NCI-H1105 (cell line): ENCODE measurements at places on chromosomes 13 and 19.

GRCh38 chr19:8334458-8335342 is 8.4 kb downstream of the KANK3 start:
- peak; percentile 72 for DNase-seq

DNA sequence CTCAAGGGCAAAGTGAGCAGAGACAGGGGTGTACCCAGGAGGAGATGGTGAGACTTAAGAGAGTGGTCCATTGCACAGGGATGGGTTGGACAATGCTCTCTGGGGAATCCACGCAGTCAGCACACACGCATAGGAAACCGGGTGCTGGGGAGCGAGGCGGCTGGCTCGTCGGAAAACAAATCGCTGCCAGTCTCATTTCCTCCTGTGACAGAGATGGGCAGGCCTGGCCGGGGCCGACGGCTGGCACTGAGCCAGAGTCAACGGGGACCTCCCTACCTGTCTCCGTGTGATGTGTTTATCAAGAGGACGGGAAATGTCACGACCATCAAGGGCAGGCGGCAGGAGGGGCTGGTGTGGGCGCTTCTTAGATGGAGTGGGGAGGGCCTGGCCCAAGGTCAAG is 27.3 kb downstream of the PTPRS start:
- DNase-seq, result peak; percentile 57

DNA sequence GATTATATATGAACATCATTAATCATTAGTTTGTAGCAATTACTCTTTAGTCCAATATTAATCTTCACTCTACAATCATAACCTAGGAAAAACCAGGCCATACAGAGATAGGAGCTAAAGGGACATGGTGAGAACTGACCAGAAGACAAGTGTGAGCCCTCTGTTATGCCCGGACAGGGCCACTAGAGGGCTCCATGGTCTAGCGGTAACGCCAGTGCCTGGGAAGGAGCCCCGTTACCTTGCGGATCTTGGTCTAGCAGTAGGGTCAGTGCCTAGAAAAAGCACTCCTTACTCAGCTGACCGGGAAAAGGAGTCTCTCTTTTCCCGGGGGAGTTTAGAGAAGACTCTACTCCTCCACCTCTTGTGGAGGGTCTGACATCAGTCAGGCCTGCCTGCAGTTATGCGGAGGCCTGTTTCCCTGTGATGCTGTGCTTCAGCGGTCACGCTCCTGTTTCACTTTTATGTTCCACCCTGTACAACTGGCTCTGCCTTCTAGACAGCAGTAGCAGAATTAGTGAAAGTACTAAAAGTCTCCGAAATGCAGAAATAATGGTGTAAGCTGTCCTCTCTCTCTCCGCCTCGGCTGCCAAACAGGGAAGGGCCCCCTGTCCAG is 13.8 kb downstream of the OR7D4 start:
- DNase-seq, result peak; percentile 32

DNA sequence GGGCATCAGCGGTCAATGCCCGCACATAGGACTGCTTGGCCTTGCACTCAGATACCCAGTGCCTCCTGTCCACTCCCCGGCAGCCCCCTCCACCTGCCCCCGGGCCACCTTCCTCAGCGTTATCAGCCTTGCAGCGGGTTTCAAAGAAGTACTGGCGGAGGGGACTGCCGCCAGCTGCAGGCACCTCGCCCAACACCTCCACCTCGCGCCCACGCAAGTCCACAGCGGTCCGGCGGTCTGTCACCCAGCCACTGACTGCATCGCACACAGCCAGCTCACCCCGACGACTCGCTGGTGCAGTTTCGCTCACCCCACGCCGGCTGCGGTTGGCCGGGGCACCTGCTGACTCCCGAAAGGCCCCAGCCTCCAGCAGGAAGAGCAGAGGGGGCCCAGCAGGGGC is 3.2 kb downstream of the NTF4 start:
- DNase-seq, result no peak

- no peak for DNase-seq
These were observed 71.2 kb downstream of the SPACA7 start for GRCh38 chr13:112447306-112447705.

DNA sequence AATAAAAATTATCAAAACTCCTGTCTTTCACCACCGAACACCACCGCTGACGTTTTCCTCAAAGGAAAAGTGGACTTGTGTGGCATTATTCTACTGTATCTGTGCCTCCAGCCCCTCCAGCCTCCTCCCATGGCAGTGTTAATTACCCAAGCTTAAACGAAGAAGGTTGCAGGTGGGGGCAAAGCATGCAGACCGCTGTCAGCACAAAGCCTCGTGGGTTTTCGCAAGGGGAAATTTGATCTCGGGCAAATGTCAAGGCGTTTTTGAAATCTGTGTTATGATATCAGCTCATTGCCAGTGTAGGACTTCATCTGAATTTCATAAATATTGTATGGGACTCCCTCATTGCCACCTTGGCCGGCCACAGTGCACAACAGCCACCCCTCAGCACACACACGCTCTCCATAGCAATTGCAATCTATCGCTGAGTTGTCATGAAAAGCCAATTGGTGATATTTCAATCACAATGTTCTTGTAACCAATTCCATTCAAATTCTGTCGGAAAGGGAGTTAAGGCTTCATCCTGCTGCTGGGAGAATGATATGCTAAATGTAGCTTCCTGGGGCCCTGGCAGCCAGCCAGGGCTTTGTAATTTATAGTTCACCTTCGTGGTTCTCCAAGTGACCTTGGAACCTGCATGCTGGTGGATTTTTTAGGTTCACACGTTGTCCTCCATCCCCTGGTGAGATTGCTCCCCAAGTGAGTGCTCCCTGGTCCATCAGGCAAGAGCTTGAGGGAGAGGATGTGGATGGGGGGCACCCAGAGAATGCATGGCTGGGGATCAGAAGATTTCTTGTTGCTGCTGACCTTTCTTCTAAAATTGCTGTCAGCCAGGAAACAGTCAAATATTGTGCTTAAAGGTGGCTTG is 16.6 kb downstream of the CHST8 start:
- peak; percentile 49 for DNase-seq

GRCh38 chr19:4233282-4233853 is 4.0 kb downstream of the EBI3 start:
- no peak for DNase-seq

- DNase-seq, result no peak
These were observed 27.9 kb downstream of the ENOX1 start for GRCh38 chr13:43758834-43759233.

DNA sequence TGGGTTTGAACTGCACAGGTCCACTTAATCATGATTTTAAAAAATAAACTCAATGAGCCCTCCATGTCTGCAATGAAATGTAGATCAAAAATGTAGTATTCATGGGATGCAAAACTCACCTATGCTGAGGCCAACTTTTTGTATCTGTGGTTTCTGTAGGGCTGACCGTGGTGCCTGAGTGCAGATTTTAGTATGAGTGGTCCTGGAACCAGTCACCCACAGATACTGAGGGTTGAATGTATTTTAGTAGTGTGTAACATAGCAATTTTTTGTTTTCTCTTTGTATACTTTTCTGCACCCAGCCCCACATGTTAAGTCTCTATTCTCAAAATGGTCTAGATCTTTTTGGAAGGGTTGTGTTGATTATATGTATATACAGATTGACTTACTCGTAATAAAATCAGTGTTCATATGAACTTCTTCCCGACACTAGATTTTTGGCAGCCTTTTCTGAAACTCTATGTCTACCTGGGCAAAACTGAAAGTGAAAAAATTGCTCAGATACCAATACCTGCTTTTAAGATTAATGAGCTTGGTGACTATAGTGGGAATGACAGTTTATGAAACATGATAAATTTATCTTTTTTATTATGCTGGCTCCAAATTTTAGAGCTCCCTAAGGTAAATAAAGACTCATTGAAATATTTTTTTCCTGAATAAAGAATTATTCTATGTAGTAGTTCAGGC is 51.6 kb downstream of the DNAJC15 start:
- DNase-seq, result no peak

GRCh38 chr19:44692379-44692721 is 6.6 kb upstream of the CEACAM16 start:
- no peak for DNase-seq

- no peak for DNase-seq
These were observed 24.4 kb downstream of the EPSTI1 start for GRCh38 chr13:42967660-42968059.

DNA sequence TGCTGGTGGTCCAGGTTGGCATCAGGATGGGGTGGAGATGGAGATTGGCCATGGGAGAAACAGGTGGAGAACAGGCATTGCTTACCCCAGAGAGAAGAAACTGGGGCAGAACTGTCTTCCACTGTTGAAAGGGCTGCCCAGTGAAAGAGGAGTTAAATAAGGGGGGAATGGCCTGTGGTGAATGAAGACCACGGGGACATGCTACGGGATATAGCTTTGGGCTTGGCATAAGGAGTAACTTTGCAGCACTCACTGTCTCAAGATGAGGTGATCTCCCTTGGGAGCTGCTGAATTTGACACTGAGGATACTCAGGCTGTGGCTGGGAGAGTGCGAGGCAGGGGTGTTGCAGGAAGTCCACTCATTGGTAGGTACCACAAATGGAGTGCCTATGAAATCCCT is 10.6 kb upstream of the GPR18 start:
- DNase-seq, result no peak

- no peak for DNase-seq
These were observed 48.0 kb upstream of the IPO5 start for GRCh38 chr13:97905517-97905916.

GRCh38 chr19:30224689-30225606 is 147.2 kb upstream of the ZNF536 start:
- peak; percentile 67 for DNase-seq

GRCh38 chr13:36710396-36710795 is 36.6 kb downstream of the SERTM1 start:
- DNase-seq, result no peak

DNA sequence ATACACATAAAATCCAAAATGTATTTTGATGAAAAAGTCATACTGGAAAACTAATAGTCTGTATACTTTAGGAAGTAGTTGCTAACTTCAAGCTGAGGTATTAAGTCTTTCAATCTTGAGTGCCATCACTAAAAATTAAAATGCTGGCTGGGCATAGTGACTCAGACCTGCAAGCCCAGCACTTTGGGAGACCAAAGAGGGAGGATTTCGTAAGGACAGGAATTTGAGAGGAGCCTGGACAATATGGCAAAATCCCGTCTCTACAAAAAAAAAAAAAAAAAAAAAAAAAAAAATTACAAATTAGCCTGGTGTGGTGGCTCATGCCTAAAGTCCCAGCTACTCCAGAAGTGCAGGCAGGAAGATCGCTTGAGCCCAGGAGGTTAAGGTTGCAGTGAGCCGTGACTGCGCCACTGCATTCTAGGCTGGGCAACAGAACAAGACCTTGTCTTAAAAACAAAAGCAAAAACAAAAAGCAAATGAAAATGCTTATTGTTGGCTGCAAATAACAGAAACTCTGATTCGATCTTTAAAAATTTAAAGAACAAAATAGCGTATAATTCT is 1994.2 kb upstream of the PCDH20 start:
- no peak for DNase-seq

DNA sequence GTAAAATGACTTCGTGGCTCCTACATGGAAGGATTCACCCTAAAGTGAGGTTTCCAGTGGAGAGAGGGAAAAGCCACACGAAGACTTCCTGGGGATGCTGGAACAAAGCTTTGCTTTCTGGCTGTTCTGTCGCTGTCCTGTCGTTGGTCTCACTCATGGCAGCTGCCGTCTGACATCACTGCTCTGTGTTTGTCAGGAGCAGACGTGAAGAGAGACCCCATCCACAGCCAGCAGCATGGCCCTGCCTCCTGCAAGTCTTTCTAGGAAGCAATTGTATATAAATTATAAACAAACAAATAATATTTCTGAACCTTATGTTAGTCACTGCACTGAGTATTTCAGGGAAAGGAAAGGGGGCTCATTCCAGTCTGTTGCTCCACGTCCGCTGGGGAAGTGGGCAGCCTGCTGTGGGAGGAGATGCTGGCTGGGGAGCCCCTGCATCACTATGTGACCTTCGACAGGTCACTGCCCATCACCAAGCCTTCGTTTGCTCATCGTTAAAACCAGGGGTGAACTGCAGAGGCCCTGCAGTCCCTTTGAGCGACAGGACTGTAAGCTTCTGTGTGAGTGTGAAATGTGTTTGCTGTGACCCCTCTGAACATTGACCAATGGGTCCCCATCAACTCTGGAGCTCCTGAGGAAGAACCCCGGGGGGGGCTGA is 151.0 kb downstream of the DCT start:
- no peak for DNase-seq

GRCh38 chr13:110706570-110707372 is 855 bp upstream of the CARS2 start:
- DNase-seq, result no peak

- DNase-seq, result no peak
These were observed 15.9 kb upstream of the NOP53 start for GRCh38 chr19:47729468-47729798.

- no peak for DNase-seq
These were observed 142.3 kb upstream of the FNDC3A start for GRCh38 chr13:48833412-48833811.

- no peak for DNase-seq
These were observed 1.4 kb upstream of the LRG1 start for GRCh38 chr19:4541114-4541805.

- no peak for DNase-seq
These were observed 36.5 kb upstream of the NPAS1 start for GRCh38 chr19:46983097-46983496.

GRCh38 chr19:8150998-8151766 is 1.8 kb upstream of the FBN3 start:
- no peak for DNase-seq

DNA sequence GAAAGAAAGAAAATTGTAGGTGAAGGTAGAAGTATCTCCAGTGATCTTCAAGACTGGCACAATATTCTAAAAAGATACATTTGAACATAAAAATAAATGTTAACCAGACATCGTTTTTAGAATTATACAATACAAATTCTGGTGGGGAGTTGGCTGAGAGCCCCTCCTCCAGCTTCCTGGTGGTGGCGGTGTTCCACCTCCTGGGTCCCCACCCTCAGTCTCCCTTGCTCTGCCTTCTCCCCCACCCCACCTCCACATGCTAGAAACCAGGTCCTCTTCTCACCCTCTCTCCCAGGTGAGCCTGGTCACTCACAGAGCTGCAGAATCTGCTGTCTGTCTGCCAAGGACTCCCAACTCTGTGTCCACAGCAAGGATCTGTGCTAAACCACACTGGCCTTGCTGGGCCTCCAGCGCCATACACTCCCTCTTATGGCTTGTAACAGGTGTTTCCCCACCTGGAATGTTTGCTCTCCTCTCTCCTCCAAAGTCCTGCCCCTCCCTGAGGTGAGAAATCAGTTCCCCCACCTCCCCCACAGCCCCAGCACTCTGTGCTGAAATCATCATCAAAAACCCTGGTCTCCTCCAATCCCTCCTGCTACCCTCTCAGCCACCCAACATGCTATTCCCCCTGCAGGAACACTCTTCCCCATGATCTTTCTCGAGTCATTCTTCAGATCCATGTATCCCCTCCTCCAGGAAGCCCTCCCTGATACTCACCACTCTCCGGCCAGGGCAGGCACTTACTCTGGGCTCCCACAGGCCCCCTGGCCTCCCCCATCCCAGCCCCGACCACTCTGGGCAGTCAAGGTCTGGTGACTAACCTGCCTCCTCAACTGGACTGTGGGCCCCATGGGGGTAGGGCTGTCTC is 20.5 kb upstream of the CYP2S1 start:
- no peak for DNase-seq

DNA sequence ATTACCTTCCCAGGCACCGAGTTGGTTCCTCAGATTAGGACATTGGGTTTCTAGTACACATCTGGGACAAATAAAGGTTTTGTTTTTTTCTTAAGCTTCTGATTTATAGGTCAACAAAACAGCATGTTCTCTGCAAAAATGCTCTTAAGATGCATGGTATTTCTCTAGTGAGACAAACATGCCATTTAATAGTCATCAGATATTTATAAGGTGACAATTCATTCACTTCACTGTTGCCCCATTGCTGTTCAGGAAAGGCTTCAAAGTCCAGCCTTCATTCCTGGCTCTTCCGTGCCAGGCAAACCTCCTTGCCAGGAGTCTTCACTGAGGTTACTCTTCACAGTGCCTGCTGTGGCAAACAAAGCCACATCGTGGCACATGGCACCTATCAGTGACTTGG is 156.3 kb upstream of the FNDC3A start:
- DNase-seq, result no peak
